ELR (cell line): ENCODE measurements at places on chromosomes 7 and 10.

- DNase-seq: no peak
Measured at GRCh38 chr10:69732147-69732825, 69.4 kb upstream of the COL13A1 start.

- no peak for DNase-seq
Measured at GRCh38 chr7:37440738-37441385, 7.8 kb downstream of the ELMO1 start.

DNA sequence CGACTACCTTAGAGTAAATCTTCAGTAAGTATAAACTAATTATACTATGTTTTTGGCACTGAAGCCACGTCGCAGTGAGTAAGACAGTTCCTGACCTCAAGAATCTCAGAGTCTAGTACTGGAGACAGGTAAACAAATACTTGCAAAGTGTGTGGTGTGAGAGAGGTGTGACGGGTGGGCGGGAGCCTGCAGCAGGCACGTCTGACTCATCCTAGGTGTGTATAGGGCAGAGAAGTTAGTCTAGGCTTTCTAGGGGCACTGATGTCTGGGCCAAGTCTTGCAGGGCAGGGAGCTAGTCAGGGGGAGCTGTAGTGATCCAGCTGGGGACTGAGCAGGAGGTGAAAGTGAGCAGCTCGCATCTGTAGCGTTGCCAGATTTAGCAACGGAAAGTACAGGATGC is 35.9 kb upstream of the SFTPD start:
- DNase-seq: peak; percentile 19

DNA sequence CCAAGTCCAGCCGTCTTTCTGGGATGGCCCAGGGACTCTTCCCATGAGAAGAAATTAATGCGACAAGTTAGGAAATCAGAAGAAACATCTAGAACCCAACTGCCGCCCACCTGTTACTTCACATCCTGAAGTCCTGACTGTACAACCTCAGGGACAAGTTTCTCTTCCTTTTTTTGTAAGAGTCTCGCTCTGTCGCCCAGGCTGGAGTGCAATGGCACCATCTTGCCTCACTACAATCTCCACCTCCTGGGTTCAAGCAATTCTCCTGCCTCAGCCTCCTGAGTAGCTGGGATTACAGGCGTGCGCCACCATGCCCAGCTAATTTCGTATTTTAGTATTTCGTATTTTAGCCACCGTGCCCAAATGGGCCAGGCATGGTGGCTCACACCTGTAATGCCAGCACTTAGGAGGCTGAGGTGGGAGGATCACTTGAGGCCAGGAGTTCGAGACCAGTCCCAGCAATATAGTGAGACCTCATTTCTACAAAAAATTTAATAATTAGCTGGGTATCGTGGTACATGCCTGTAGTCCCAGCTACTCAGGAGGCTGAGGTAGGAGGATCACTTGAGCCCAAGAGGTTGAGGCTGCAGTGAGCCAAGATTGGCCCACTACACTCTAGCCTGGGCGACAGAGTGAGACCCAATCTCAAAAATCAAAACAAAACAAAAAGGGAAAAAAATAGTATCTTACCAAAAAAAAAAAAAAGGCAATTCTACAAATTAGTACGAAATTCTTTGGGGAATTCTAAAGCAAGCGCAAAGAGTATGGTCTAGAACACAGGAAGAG is 20.8 kb downstream of the LAT2 start:
- DNase-seq: no peak

DNA sequence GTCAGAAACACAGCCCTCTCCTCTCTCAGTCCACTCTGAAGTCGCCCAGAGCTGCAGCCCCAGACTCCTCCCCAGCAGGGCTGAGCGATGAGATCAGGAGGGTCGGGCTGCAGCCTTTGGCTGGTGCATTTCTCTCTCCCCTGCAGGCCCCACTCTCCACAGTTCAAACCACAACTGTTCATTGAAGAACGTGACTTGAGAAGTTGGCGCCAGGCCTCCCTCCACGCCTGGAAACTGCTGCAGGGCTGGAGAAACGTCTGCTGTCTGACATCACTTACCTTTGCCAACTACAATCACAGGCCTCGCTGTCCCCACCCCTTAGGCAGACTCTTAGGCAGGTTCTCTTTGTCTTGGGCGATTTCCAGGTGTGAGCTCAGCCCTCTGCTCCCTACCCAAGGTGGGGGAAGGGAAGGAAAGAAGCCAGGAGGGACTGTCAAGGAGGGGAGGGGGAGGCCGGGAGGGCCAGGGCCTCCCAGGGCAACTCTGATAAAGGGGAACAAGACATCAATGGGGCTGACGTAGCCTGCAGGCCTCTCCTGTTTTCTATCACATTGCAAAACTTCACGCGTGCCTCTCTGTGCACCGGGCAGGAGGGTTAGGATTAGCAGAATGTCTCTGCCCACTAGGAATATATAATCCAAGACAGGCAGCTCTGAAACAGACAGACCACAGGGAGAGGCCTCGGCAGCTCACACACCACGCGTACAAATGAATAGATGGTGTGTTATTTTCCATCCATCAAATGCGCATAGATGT is 32.7 kb downstream of the CALML5 start:
- peak; percentile 48 for DNase-seq

DNA sequence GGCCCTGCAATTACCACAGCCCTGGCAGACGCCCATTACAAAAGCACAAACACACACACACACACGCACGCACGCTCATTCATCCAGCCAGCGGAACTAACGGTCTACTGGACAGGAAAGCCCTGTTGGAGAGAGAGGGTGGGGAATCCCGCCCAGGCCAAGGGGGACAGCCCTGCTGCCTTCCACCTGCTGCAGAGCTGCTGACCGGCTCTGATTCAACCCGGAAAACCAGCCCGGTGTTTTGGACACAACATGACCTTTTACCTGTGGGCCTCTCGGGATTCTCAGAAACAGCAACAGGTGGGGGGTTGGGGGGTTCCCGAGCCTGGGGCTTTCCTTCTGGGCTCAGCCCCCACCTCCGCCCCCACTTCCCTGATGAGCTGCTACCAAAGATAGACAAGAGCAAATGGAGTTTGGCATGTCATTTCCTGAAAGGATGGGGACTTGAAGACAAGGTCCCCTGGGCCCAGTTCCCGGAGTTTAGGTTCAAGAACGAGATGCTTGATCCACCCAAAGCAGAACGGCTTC is 18.5 kb upstream of the SERPINE1 start:
- DNase-seq: no peak
